ENCODE measurements at places on chromosomes 12 and 14.

DNA sequence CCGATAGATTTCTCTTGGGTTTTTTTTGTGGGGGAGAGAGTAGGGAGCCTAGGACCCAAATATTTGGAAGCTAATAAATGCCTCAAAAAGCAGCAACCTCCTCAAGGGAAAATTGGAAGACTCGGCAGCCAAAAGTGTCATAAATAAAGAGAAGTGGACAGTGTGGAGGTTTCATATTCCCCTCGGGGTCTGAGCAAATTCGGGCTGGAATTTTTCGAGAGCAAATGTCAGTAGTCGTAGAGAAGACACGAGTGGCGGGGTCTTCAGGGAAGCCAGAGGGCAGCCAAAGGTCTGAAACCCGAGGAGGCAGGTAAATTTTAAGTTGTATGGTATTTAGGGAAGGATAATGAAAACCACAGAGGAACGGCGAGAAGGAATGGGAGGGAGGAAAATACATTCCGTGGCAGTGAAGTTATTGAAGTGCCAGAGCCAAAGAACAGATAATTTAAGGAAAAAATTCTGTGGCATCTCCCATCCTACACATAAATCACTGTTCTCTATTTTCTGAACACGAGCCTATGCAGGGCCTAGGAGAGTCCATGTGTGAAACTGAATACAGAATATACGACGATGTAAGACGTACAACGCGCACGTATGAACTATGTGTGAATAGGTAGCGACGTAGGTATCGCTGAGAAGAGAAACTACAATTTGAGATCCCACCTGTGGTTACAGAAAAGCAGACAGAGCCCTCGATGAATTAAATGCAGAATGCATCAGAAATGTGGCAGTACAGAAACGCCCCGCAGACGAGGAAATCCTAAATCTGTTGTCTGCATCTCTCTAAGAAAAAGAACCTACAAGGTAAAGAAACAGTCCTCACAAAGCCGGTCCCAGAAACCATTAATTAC, 12.9 kb downstream of the BCL11B start:
- no peak for DNase-seq

- DNase-seq, result no peak
Measured at GRCh38 chr12:64792128-64792527, 32.3 kb upstream of the TBC1D30 start.

GRCh38 chr12:16225692-16226091, 51.8 kb downstream of the SLC15A5 start:
- no peak for DNase-seq

DNA sequence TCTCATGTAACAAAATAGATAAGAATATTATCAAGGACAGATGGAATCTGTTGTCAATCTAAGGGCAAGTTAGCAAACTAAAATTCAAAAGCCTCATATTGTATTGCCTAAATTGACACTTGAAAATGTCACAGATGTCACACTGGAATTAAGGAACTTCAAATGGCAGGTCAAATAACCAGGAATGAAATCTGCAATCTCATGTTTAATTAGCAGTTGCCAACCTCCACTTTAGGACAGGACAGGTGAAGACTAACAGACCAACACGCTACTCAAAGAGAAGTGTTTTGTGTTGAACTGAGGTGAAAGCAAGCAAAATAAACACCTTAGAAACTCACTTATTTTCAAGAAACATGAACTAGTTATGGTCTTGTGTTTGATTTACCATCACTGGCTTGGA, 11.1 kb downstream of the KIF21A start:
- no peak for DNase-seq

- DNase-seq, result no peak
Measured at GRCh38 chr14:53346988-53347387, 193.9 kb upstream of the DDHD1 start.

- DNase-seq, result peak; percentile 85
Measured at GRCh38 chr12:124767066-124767821, 96.4 kb downstream of the SCARB1 start.

GRCh38 chr12:85829391-85829790, 6.8 kb downstream of the RASSF9 start:
- DNase-seq, result no peak

- no peak for DNase-seq
Measured at GRCh38 chr12:52349196-52349595, 18.1 kb downstream of the KRT85 start.

Data from stimulated activated naive B cell treated with anti-CD40 and anti-IgM and Interleukin-4, amounts not matched to agents 10 μg/mL and 1 μg/mL and 100 μg/mL, for 72 hours (primary cell).